ENCODE measurements at places on chromosomes 6 and 20.

DNA sequence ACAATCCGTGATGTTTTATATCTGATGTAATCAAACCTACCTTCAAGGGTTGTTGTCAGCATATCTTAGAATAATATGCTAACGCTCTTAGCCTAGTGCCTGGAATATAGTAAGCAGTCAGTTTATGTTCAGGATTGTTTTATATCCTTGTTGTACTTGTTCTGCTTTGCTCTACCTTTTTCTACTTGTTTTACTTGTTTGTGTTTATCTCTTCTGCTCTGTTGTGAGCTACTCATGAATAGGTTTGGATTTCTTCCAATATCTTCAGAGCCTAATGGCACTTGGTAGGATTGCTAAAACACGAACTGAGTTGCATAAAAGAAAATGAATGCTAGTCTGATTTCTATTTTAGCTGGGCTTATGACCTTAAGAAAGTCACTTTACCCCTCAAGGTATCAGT, 40.1 kb downstream of the DNAH8 start:
- DNase-seq = no peak

- DNase-seq = no peak
Measured at GRCh38 chr6:41489120-41489851, 56.9 kb upstream of the FOXP4 start.

DNA sequence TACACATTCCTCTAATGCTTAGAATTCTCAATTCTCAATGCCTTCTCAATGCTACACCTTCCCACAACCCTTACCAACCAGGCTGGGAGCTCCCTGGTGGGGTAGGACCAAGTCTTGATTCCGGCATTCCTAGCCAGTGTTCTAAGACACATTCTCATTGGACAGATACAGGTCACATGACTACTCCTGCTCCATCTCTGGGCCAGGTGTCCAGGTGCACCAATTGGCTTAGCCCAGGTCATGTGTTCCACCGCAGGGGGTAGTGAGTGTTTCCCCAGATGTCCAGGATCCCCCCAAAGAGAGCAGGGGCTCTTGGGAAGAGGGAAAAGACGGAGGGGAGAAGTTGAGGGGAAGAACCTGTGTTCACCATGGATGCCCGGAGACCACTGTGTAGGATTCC, 58.7 kb upstream of the MLN start:
- DNase-seq = no peak

GRCh38 chr6:25311331-25311840, 32.2 kb downstream of the CARMIL1 start:
- DNase-seq = no peak

All from NCI-H1694 (cell line).